ENCODE measurements at places on chromosomes 12 and 14. TPM values are rescaled to one million over a fixed set of nuclear protein-coding genes. Genes with fewer than 3 reads are reported as not detected.

DNA sequence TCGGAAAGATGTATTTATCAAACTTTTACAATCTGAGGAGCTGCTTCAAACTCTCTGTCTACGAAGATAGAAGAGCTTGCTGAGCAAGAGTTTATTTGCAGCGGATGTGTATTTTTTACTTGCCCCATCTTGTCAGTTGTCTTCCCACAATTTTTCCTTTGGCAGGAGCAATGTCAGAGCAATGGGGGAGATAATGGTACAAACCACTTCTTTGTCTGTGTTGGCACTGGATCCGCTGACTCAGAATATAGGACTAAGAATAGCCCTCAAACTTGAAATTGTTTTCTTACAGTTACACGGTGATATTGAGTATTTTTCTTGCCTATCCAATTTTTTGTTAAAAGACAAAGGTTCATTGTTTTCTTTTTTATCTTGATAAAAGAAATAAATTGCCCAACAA is 27.6 kb downstream of the HELB start:
- no peaks in the 10 kb centered on the region for H3K27me3 ChIP-seq
- no peaks in the 10 kb centered on the region for H3K4me1 ChIP-seq
- H3K4me3 ChIP-seq: no peak overlapping the region
- DNase-seq: no peak
- H3K36me3 ChIP-seq: peaks cover 44% of the 10 kb centered on the region

DNA sequence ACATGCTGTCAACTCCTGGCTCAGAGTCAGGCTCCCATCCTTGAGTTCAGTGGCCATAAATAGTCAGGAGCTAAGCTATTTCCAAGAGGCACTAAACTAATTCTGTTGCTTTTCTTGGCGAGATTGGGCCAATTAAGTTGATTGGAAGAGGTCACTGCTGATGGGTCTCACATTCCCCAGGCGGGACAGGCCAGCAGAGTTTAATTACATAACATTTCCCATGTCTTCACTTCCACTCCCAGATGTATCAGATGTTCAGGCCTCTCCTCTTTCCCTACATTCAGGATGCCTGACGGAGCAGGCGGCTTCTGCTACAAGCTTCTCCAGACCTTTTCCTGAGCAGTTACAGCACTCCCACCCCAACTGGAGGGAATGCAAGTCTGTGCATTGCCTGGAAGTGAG is 5.3 kb downstream of the NTF3 start:
- H3K27me3 ChIP-seq: peaks cover 21% of the 10 kb centered on the region
- no peak for DNase-seq
- peaks cover 23% of the 10 kb centered on the region for H3K4me1 ChIP-seq
- H3K36me3 ChIP-seq: no peaks in the 10 kb centered on the region

GRCh38 chr12:123106640-123107359 is 44.1 kb downstream of the PITPNM2 start:
- peak; percentile 32 for DNase-seq
- H3K27ac ChIP-seq: peak overlapping the region; percentile 89
- peaks cover 36% of the 10 kb centered on the region for H3K4me1 ChIP-seq
- H3K27me3 ChIP-seq: no peaks in the 10 kb centered on the region
- peaks cover 4% of the 10 kb centered on the region for H3K36me3 ChIP-seq

GRCh38 chr14:99192830-99193229 is 79.2 kb downstream of the BCL11B start:
- no peaks in the 10 kb centered on the region for H3K36me3 ChIP-seq
- no peak for DNase-seq
- no peak overlapping the region for H3K27ac ChIP-seq
- H3K27me3 ChIP-seq: no peaks in the 10 kb centered on the region
- H3K4me3 ChIP-seq: no peak overlapping the region

- no peak for DNase-seq
- H3K4me1 ChIP-seq: peaks cover 7% of the 10 kb centered on the region
- H3K36me3 ChIP-seq: no peaks in the 10 kb centered on the region
- no peak overlapping the region for H3K27ac ChIP-seq
- H3K4me3 ChIP-seq: no peak overlapping the region
These were observed 240.4 kb downstream of the SNAPC1 start for GRCh38 chr14:62002642-62003041.

- H3K27me3 ChIP-seq: no peaks in the 10 kb centered on the region
- no peak for DNase-seq
- H3K4me3 ChIP-seq: no peak overlapping the region
- peaks cover 93% of the 10 kb centered on the region for H3K36me3 ChIP-seq
- H3K27ac ChIP-seq: no peak overlapping the region
These were observed 26.5 kb downstream of the OTUB2 start for GRCh38 chr14:94052662-94053061.

GRCh38 chr14:86673523-86673969 is 1143.6 kb downstream of the FLRT2 start:
- no peaks in the 10 kb centered on the region for H3K4me1 ChIP-seq
- no peaks in the 10 kb centered on the region for H3K27me3 ChIP-seq
- no peak for DNase-seq
- no peak overlapping the region for H3K4me3 ChIP-seq

GRCh38 chr12:97283297-97283696 is 179.3 kb upstream of the RMST start:
- no peak overlapping the region for H3K27ac ChIP-seq
- peaks cover 5% of the 10 kb centered on the region for H3K27me3 ChIP-seq
- no peaks in the 10 kb centered on the region for H3K4me1 ChIP-seq
- H3K36me3 ChIP-seq: no peaks in the 10 kb centered on the region
- no peak for DNase-seq

- no peaks in the 10 kb centered on the region for H3K4me1 ChIP-seq
- H3K27me3 ChIP-seq: no peaks in the 10 kb centered on the region
- no peak overlapping the region for H3K4me3 ChIP-seq
- H3K36me3 ChIP-seq: no peaks in the 10 kb centered on the region
- DNase-seq: no peak
These were observed 34.1 kb upstream of the COCH start for GRCh38 chr14:30840086-30840779.

GRCh38 chr12:22230280-22230794 is 104.2 kb downstream of the ST8SIA1 start:
- H3K4me1 ChIP-seq: no peaks in the 10 kb centered on the region
- H3K36me3 ChIP-seq: no peaks in the 10 kb centered on the region
- H3K4me3 ChIP-seq: no peak overlapping the region
- H3K27me3 ChIP-seq: peaks cover 4% of the 10 kb centered on the region
- DNase-seq: no peak

GRCh38 chr12:31819427-31819826 is 90.6 kb upstream of the AMN1 start:
- H3K36me3 ChIP-seq: peaks cover 3% of the 10 kb centered on the region
- H3K27me3 ChIP-seq: no peaks in the 10 kb centered on the region

The MFAP5 gene
- not detected for total RNA-seq

The PTHLH gene
- not detected for total RNA-seq

The RTL1 gene
- not detected for total RNA-seq

The PROX2 gene
- total RNA-seq: not detected

The SIX1 gene
- not detected for total RNA-seq
